NCI-H1105 treated with DMSO at 0.1 percent for 48 hours (cell line): ENCODE measurements at places on chromosomes 11 and 22.

DNA sequence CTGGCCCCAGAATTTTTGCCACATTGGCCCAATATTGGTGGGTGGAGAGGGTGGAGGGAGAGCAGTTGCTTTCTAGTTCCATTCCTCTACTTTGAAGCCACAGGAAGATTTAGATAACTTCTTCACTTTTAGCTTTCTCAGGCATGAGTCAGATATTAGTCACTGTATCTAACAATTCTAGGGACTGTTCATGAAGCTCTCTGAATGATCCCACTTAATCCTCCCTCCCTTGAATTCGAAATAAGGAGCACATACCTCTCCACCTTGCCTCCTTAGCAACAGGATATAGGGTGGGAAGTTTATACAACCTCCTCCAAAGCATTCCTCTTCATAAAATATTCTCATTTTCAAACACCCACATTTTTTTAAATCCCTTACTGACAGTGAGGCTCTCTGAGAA lies 13.5 kb downstream of the FSHB start:
- DNase-seq = no peak

DNA sequence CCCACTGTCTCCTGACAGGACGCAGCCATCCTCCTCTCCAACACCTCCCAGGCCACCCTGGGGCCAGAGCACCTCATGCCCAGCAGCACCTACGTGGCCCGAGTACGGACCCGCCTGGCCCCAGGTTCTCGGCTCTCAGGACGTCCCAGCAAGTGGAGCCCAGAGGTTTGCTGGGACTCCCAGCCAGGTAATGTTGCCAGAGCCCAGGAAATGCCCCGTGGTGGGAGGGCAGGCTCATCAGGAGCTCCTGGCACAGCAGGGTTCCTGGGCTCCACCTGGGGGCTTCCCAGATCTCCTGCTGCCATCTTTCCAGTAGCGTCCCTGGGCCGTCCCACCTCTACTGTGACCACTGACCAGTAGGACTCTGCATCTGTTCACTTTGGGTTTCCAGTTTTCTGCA lies 16.2 kb downstream of the CSF2RB start:
- no peak for DNase-seq

DNA sequence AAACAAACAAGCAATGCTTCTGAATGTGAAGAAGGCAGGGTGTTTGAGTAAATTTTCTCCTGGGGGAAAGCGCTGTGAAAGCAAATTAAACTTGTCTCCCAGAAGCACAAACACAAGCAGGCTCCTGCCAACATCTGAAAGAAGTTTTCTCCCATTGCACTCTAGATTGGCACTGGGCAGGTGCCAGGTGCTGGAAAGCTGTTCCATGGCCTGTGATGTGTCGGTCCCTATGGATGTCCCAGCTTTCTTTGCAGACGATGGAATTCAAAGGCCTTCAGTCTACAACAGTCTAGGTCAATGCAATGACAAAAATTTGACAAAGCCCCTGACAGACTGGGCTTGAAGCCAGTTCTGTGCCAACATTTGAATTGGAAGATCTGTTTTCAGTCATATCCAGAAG lies 246.1 kb upstream of the NARS2 start:
- no peak for DNase-seq

GRCh38 chr22:45064313-45065278 lies 54.8 kb upstream of the PHF21B start:
- DNase-seq = no peak

- no peak for DNase-seq
Observed at GRCh38 chr22:26709617-26710390, 52.4 kb downstream of the MIAT start.

GRCh38 chr11:111559800-111560464 lies 19.4 kb downstream of the LAYN start:
- DNase-seq = no peak

- DNase-seq = peak; percentile 5
Observed at GRCh38 chr11:109971184-109971523, 122.0 kb upstream of the ZC3H12C start.

DNA sequence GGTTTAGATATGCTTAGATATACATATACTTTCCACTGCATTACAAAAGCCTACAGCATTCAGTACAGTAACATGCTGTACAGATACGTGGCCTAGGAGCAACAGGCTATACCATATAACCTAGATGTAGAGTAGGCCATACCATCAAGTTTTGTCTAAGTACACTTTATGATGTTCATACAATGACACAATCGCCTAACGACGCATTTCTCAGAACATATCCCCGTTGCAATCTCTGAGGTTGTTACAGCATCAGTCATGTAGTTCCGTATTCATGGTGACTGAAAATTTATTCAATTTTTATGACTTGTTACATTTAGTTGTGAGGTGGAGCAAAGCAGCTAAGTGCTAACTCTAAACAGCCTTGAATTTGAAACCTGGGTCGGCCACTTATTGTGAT lies 6.7 kb downstream of the ZBTB44 start:
- DNase-seq = no peak

- no peak for DNase-seq
Observed at GRCh38 chr22:39365492-39365780, 15.6 kb downstream of the SYNGR1 start.

DNA sequence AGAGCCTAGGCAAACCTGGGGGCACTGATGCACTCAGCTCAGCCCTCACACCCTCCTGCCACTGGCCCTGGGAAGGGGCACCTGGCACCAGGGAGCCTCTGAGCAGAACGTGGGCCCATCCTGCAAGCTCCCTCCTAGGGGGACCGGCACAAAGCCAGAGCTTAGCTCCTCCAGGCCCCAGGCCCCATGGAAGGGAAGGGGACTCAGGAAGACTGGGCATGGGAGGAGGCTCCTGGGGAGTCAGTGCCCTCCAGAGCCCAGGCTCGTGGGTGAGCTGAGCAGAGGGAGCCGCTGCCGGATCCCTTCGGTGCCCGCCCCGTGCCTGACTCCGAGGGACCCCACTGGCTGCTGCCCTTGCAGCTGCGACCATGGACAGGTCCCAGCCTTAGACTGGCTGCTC lies 28.5 kb downstream of the ADA2 start:
- DNase-seq = no peak

- no peak for DNase-seq
Observed at GRCh38 chr11:58945663-58946062, 6.4 kb downstream of the GLYATL1 start.

- DNase-seq = no peak
Observed at GRCh38 chr22:36325154-36326031, 62.4 kb downstream of the MYH9 start.

DNA sequence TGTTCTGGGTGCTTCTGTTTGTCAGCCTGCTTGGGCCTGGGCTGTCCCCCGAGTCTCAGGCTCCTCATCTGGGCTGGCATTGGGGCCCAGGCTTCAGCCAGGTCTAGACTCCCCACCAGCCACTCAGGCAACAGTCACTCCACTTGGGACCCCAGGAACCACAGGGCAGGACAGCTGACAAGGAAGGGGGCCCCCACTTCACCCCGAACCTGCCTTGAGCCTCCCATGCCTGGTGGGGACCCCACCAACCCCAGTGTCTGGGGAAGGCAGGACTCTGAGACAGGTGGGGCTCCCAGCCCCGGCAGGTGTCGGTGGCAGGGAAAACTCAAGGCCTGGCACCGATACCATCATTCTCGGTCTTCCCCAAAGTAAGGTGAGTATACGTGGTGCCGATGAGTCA lies 11.7 kb upstream of the LTO1 start:
- no peak for DNase-seq

- no peak for DNase-seq
Observed at GRCh38 chr11:13902523-13902922, 60.0 kb upstream of the SPON1 start.

- DNase-seq = no peak
Observed at GRCh38 chr11:70656252-70656651, 257.9 kb downstream of the CTTN start.

- no peak for DNase-seq
Observed at GRCh38 chr22:50469377-50470305, 5.2 kb downstream of the SBF1 start.

- no peak for DNase-seq
Observed at GRCh38 chr11:15295695-15296094, 181.0 kb downstream of the INSC start.

DNA sequence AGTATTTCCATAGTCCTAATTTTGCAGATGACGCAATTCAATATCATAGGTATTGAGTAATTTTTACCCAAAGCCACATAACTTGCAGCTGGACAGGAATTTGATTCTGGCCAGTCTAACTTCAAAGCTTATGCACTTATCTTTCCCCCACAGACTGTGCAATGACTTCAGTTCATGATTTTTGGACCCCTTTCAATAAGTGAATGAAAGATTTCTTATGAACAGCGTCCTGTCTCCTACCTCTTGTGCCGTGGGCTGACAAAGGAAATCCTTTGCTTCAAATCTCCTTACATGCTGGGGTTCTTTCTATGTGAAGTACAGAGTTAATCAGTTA lies 217.7 kb upstream of the KIRREL3 start:
- DNase-seq = no peak

GRCh38 chr11:64245797-64246620 lies 734 bp downstream of the PPP1R14B start:
- DNase-seq = peak; percentile 31

GRCh38 chr11:125872138-125872491 lies 15.4 kb upstream of the HYLS1 start:
- no peak for DNase-seq

DNA sequence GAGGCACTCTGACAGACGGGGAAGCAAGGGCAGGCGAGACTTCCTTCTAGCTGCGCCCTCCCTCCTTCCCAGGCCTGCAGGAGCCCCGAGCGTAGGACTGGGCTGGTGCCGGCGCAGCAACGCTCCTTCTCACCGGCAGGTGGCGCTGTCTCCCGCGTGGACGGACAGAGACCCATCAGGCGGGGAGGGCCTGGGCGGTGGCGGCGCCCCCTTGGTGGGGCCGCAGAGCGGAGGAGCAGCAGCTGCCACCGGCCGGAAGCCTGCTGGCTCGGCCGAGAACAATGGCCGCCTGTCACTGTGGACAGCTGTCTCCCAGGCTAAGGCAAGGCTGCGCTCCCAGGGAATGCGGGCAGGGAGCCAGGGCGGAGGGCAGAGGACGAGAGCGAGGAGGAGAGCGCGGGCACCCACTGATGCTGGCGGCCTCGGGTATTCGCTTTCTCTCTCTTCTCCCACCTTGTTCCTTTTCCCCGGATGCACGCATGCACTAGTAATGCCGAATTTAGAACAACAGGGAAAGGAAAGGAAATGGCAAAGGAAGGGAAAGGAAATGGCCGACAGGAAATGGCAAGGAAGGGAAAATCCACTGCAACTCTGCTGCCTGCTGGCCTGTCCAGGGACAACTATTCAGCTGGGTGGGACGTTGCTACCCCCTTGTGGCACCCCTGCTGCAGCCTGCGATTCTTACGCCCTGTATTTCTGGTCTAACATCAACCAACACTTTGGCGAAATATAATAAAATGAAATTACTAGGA lies 14.4 kb downstream of the PPM1F start:
- peak; percentile 82 for DNase-seq

DNA sequence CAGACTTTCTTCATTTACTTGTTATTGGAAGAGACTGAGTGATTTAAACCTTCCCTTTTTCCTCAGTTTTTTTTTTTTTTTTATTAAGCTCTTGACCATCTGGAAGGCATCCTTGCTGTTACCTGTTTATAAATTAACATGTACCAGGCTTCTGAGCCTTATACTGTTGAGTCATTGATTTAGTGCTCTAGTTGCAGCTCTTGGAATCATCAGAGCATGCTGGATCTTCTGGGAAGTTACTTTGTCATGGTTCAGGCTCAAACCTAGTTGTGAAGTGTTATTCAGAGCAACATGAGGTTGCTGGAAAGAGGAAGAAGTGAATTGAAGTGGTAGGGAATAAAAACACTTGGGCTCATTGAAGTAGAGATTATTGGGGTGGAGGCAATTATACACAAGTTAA lies 6.3 kb downstream of the ZDHHC5 start:
- no peak for DNase-seq

DNA sequence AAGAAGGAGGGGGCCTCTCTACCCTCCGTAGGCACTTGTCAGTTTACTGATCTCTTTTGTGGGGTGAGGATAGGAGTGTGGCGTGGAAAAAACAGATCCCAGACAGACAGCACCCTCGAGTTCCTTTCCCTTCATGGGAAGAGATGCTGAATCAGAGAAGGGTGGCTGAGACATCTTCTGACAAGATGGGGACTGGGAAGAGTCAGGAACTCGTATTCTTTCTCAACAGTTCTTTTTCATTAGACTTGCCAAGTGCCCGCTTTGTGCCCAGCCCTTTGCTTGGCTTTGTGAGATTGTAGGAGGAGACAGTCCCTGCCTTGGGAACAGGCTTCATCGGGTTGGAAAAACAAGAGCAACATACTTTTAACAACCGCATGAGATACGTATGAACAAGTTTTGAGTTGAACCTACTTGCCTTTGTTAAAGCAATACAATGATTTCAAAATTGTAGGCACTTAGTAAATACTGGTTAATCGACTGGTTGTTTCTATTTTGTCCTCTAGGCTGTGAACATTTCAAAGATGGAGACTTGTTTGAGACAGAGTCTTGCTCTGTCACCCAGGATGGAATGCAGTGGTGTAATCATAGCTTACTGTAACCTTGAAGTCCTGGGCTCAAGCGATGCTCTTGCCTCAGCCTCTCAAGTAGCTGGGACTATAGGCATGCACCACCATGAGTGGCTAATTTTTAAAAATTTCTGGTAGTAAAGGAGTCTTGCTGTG lies 1.1 kb downstream of the RRM1 start:
- peak; percentile 19 for DNase-seq

- DNase-seq = no peak
Observed at GRCh38 chr11:130882138-130882551, 34.1 kb downstream of the SNX19 start.

DNA sequence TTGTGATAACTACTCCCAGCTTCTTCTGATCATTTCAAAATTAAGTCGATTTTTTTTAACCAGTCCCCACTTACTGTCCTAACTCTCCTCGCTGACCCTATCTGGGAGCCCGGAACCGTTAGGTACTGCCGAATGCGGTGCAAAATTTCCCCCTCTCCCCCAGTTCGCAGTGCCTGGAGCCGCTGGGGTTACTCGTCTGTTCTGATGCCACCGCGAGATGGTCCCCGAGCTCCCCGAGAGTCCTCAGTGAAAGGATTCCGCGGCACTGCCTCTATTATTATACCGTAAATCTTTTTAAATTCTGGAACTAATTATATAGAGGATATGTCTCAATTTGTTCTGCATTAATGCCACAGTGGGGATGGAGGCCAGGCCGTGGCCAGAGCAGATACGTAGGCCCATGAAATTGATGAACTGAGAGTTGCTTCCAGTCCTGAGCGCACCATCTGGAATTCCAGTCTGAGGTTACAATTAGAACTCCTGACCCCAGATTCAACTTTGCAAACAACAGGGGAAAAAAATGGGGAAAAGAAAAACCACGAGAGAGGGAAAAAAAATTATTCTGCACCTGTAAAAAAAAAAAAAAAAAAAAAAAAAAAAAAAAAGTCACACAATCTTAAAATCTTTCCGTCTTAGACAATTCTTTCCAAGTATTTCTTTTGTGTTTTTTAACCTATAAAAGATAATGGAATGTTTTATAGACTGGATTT lies 4.3 kb upstream of the WT1 start:
- DNase-seq = no peak
